SK-N-SH (cell line): ENCODE measurements at places on chromosomes 3 and 15.

DNA sequence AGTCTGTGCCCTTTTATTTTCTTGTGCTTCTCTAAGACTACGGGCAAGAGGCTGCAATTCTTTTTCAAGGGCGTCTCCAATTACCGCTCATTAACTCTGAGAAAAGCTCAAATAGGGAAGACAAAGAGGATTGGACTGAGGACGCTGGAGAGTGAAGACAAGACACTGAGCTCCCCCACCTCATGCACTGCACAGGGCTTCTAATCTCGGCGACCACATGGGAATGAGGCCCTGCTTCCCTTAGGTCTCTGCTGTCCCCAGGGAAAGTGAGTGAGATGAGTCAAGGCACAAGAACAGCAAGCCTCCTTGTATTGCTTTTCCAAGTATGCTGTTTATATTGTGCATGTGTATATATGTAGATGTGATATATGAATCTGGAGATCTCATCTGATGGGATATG, 392.2 kb upstream of the CFAP20DC start:
- DNase-seq: no peak
- H3K27me3 ChIP-seq: peaks cover 6% of the 10 kb centered on the region; the same call in 1 of the 2 replicates
- no peak overlapping the region for H3K4me3 ChIP-seq
- no peaks in the 10 kb centered on the region for H3K4me1 ChIP-seq
- H3K27ac ChIP-seq: no peak overlapping the region

GRCh38 chr3:72590732-72591221, 257.5 kb downstream of the SHQ1 start:
- no peaks in the 10 kb centered on the region; the same call in 1 of the 2 replicates for H3K27me3 ChIP-seq
- no peak overlapping the region for H3K4me3 ChIP-seq
- no peaks in the 10 kb centered on the region for H3K36me3 ChIP-seq
- no peak for DNase-seq

- H3K4me1 ChIP-seq: no peaks in the 10 kb centered on the region
- no peak overlapping the region for H3K4me3 ChIP-seq
- H3K27me3 ChIP-seq: no peaks in the 10 kb centered on the region
- no peak for DNase-seq
- H3K36me3 ChIP-seq: no peaks in the 10 kb centered on the region
- no peak overlapping the region for H3K27ac ChIP-seq
Measured at GRCh38 chr3:22714749-22715148, 488.4 kb upstream of the UBE2E2 start.

DNA sequence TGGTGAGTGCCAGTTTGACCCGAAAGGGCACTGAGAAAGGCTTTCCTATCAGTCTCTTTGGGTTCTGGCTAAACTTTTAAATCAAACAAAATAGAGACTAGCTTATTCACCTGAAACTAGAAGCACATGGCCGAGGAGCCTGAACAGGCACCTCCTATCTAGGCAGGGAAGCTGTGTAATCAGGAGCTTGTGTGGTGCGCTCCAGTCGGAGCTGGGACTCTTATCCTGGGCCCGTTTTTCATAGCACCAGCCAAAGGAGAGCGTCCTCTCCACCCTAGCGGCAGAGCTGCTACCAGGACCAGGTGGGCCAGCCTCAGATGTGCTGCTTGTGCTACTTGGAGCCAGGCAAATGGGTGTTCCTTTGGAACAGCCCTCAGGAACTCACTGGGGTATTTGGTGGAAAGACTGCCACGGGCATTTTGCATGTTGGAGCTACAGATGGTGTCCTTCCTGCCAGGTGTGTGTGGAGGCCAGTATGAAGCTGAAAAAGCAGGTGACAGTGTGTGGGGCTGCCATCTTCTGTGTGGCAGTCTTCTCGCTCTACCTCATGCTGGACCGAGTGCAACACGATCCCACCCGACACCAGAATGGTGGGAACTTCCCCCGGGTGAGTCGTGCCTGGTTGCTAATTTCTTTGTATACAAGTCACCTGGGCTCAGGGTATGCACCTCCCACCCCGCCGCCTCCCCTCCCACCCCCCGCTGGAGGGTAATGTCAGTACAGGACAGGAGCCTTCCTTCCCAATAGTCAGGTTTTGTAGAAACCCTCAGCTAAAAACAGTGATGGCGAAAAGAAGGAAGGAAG, 833 bp downstream of the MAN2A2 start:
- H3K4me3 ChIP-seq: peak overlapping the region; percentile 68
- no peak for DNase-seq
- H3K27me3 ChIP-seq: no peaks in the 10 kb centered on the region
- no peaks in the 10 kb centered on the region for H3K36me3 ChIP-seq
- no peak overlapping the region for H3K27ac ChIP-seq

DNA sequence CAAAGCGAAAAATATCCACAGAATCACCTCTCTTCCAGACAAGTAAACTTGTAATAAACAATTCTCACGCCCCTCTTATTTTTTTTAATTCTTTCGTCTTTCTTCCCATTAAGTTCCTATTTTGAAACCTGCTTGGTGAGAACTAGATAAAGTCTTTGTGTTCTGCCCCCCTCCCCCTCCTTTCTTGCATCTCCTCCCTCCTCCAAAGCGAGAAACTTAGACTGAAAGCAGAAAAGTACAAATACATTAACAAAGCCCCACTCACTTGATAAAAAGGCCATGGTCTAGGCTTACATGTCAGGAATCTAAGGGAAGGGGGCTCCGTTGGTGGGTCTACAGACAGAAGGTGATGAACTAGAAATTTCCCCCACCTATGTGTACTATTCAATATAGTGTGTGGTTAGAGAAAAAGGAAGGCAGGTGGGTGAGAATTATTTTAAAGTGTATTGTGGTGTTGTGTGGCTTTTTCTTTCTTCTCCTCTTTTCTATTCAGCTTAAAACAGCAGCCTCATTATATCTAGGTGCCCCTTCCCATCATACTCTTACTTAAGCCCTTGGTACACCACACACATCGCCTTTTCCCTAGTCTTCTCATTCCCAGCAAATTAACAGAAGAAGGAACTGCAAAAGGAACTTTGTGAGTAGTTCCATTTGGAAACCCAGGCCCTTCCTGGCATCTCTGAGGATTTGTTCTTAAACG, 215.3 kb downstream of the MEIS2 start:
- peaks cover 11% of the 10 kb centered on the region for H3K36me3 ChIP-seq
- peak overlapping the region; percentile 43 for H3K27ac ChIP-seq
- no peak overlapping the region for H3K4me3 ChIP-seq
- H3K27me3 ChIP-seq: no peaks in the 10 kb centered on the region
- DNase-seq: no peak
- peaks cover 17% of the 10 kb centered on the region for H3K4me1 ChIP-seq

- H3K27ac ChIP-seq: no peak overlapping the region
- no peaks in the 10 kb centered on the region for H3K4me1 ChIP-seq
- H3K36me3 ChIP-seq: no peaks in the 10 kb centered on the region
- no peaks in the 10 kb centered on the region for H3K27me3 ChIP-seq
- H3K4me3 ChIP-seq: no peak overlapping the region
Measured at GRCh38 chr3:81164806-81165205, 596.6 kb downstream of the GBE1 start.

- no peaks in the 10 kb centered on the region for H3K36me3 ChIP-seq
- no peak for DNase-seq
- H3K27ac ChIP-seq: no peak overlapping the region
- H3K27me3 ChIP-seq: no peaks in the 10 kb centered on the region
Measured at GRCh38 chr15:74141591-74141990, 11.2 kb downstream of the ISLR2 start.

DNA sequence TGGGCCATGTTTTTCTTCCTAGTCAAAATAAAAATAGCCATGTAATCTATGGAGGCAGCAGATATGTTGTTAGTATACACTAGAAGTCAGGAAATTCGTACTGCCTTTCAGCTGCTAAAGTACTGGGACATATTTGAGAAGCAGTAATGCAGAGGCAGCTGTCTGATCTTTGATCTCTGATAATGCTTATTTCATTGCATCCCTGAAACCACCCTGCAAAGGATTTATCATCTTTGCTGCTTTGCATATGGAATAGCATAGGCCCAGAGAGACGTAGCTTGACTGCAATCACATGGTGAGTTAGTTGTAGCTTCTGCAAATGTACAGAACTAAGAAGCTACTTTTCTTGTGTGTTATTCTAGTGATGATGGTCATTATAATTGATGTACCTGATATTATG, 52.4 kb downstream of the RBM6 start:
- DNase-seq: no peak
- H3K27me3 ChIP-seq: no peaks in the 10 kb centered on the region
- peaks cover 8% of the 10 kb centered on the region; the same call in 1 of the 2 replicates for H3K36me3 ChIP-seq
- no peak overlapping the region for H3K27ac ChIP-seq
- H3K4me1 ChIP-seq: no peaks in the 10 kb centered on the region
- H3K4me3 ChIP-seq: no peak overlapping the region

GRCh38 chr3:83195243-83195642, 1433.8 kb upstream of the GBE1 start:
- no peaks in the 10 kb centered on the region for H3K4me1 ChIP-seq
- no peak overlapping the region for H3K4me3 ChIP-seq
- no peak overlapping the region for H3K27ac ChIP-seq
- H3K36me3 ChIP-seq: no peaks in the 10 kb centered on the region
- DNase-seq: no peak

GRCh38 chr3:132629928-132630327, 29.7 kb downstream of the ACAD11 start:
- peaks cover 27% of the 10 kb centered on the region for H3K36me3 ChIP-seq
- no peaks in the 10 kb centered on the region for H3K27me3 ChIP-seq
- DNase-seq: no peak
- H3K4me1 ChIP-seq: no peaks in the 10 kb centered on the region; the same call in none of the 2 replicates

- H3K4me1 ChIP-seq: no peaks in the 10 kb centered on the region
- H3K27ac ChIP-seq: no peak overlapping the region
- no peak for DNase-seq
- no peak overlapping the region for H3K4me3 ChIP-seq
- H3K27me3 ChIP-seq: no peaks in the 10 kb centered on the region
- no peaks in the 10 kb centered on the region for H3K36me3 ChIP-seq
Measured at GRCh38 chr15:82730022-82730530, 20.4 kb upstream of the AP3B2 start.
